ENCODE measurements at places on chromosomes 1 and 21.

GRCh38 chr1:49694251-49694827, 329.4 kb downstream of the AGBL4 start:
- DNase-seq, result no peak

GRCh38 chr1:180440335-180440734, 62.0 kb downstream of the ACBD6 start:
- no peak for DNase-seq

- DNase-seq, result no peak
Observed at GRCh38 chr1:197199923-197200271, 53.4 kb upstream of the ASPM start.

- no peak for DNase-seq
Observed at GRCh38 chr1:221915764-221916163, 173.9 kb upstream of the DUSP10 start.

DNA sequence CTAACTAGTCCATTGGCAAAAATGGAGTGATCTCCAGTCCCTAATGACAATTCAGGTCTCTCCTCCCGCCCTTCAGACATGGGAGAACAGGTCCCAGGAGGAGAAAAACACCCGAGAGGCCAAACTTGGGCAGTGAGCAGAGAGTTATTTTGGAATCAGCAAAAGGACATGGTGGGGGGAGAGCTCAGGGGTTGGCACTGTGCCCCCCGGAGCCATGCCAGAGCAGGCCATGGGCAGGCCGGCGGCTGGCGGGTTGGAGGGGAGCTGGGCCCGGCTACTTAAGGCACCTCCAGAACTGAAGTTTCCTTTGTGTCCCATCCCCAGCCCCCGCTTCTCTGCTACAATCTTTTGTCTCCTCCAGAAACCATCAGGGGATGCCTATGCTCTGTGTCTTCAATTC, 7.1 kb downstream of the LGR6 start:
- DNase-seq, result no peak

DNA sequence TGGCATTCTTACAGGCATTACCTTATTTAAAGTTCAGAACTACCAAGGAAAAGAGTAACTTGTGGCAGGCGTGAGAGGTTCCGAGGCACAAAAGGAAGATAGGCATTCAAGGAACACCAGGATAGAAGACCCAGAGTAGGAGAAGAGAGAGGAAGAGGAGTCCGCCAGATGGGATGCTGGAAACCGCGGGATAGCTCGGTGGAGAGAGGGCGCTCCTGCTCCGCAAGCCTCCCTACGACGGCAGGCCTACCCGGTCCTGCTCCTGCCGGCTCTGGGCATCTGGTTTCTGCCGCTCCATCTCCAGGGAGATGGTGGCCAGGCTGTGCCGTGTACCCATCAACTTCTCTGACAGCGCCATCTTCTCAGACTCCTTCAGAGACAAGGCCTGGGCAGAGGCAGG, 5.4 kb upstream of the NBPF1 start:
- no peak for DNase-seq

DNA sequence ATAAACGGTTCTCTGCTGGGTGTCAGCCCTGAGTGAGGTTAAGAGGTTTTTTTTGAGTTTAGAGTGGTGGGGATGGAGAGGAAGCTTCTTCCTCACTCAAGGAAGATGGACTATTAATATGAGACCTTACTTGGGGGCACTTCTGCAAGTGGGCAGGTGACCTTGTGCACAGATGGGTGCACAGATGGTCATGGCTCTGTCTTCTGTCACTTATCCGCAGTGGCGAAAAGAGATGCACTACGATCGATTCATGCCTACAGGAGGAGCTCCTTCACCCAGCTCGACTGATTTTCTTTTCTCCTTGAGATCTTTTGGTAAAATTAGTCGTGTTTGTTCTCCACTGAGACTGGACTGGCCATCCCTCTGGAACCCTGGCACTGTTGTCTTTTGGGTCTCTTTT, 22.9 kb upstream of the CYYR1 start:
- no peak for DNase-seq

DNA sequence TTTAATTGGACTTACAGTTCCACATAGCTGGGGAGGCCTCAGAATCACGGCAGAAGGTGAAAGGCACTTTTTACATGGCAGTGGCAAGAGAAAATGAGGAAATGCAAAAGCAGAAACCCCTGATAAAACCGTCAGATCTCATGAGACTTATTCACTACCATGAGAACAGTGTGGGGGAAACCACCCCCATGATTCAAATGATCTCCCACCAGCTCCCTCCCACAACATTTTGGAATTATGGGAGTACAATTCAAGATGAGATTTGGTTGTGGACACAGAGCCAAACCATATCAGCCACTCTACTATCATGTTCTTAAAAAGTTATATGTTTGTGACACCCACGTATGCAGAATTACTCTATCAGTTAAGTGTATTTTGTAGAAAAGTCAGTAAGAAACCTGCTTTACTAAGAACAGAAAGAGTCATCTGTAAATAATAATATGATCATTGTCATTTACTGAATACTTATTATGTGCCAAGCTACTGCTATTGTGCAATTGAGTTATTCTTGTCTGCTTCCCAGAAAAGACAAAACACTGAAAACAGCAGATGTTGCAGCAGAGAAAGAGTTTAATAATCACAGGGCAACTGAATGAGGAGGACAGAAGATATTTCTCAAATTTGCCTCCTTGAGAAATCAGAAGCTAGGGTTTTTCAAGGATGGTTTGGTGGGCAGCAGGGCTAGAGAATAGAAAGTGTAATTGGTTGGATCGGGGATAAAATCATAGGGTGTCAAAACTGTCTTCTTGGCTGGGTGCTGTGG, 207.7 kb upstream of the FGGY start:
- DNase-seq, result no peak

DNA sequence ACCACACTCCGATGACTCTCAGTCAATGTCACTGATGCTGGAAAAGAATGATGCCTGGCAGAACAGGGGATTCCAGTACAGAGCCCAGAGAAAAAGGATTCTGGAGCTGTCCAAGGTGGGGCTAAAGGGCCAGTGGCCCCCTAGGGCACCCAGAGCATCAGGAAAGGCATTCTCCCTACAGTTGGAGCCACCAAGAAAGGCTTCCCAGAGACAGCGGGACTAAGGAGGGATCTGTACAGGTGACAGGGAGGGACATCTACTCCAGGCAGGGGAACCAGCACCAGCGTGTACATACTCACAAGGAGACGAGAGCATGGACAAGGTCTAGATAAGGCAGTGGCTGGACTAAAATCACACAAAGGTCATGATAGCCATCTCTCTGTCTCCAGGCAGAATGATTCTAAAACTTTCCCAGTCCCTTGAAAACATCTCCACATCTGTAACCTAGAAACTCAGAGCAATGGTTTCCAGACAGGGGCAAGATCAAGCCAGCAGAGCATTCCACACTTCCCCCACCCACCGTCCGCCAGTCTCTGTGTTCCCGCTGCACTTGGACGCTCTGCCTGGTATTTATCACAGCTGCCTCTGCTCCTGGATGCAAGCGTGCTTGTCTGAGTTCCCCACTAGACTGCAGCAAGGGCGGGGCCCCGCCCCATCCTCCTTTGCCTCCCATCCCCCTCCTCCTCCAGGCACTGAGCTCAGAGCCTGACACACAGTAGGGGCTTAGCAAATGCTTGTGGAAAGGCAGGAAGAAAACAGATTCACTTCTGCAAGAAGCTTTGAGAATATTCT, 111.6 kb upstream of the ZC3H12A start:
- DNase-seq, result no peak

DNA sequence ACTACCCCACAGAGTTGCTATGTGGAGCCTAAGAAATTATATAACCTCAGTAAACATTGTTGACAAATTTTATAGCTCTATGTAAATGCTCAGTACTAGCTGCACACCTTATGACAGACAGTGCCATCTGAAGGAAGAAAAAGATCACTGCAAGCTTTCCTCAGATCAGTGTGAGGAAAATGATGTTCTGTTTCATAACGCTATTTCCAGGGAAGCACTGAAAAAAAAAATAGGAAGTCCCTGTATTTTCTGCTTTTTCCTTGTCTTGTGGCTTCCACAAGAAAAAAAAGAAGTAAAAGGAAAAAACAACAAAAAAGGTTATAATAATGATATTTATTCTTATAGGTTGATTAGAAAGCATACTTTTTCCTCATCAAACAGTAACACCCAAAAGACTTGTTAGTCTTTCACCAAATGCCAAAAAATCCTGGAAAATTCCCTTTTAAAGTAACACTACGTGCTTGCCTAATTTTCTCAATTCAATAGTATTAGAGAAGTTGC, 23.2 kb downstream of the LYST start:
- DNase-seq, result no peak
